ENCODE measurements at places on chromosomes 2 and 18.

GRCh38 chr2:177287814-177288213 lies 23.3 kb upstream of the NFE2L2 start:
- no peak for DNase-seq

DNA sequence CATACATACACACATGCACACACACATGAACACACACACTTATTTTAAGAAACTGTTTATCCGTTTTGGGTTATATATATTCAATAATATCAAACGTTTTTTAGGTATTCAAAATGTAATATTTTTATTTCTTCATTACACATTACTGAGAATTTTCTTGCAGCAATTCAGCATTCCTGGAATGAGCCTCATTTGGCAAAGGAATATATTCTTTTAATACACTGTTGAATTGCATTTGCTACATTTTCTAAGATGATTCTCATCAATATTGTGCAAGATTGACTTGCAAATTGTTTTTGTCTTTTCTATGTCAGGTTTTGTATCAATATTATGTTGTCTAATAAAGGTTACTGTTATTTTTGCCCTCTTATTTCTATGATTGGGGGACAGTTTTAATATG lies 276.1 kb upstream of the CYP26B1 start:
- no peak for DNase-seq

DNA sequence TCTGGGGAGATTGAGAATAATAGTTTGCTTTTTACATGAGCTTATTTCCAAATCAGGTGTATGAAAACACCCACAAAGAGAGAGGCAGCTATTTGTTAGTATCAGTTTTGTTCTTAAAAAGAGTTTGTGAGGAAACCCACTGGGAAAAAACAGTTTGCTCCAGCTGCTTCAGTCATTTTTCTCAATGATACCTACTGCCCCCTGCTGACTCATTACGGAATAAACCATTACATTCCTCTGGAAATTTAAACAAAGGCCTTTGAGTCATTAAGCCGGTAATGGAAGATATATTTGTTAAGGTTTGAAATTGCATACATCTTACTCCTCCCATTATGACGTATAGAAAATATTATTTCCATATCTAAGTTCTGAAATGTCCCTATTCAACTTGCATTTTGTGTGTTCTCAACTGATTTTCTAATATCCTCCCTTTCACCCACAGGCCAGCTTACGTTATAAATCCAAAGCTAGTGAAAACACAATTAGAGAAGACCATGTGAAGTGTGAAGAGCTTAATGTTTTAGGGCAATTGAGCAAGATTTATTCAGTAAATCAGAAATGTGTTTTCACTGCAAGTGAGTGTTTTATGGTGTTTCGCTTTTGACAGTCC lies 761.6 kb downstream of the DSC3 start:
- DNase-seq: no peak

DNA sequence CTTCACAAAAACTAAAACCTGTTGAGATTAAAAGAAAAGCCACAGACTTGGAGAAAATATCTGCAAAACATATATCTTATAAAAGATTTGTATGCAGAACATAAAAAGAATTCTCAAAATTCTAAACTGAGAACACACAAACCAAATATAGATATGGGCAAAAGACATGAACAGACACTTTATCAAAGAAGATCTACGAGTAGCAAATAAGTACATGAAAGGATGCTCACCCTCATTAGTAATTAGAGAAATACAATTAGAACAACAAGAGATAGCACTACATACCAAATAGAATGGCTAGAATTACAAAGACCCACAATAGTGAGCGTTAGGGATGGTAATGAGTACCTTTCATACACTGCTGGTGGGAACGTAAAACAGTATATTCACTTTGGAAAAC lies 63.9 kb upstream of the ZNF397 start:
- DNase-seq: no peak

GRCh38 chr18:3130344-3130743 lies 89.4 kb downstream of the MYOM1 start:
- no peak for DNase-seq

DNA sequence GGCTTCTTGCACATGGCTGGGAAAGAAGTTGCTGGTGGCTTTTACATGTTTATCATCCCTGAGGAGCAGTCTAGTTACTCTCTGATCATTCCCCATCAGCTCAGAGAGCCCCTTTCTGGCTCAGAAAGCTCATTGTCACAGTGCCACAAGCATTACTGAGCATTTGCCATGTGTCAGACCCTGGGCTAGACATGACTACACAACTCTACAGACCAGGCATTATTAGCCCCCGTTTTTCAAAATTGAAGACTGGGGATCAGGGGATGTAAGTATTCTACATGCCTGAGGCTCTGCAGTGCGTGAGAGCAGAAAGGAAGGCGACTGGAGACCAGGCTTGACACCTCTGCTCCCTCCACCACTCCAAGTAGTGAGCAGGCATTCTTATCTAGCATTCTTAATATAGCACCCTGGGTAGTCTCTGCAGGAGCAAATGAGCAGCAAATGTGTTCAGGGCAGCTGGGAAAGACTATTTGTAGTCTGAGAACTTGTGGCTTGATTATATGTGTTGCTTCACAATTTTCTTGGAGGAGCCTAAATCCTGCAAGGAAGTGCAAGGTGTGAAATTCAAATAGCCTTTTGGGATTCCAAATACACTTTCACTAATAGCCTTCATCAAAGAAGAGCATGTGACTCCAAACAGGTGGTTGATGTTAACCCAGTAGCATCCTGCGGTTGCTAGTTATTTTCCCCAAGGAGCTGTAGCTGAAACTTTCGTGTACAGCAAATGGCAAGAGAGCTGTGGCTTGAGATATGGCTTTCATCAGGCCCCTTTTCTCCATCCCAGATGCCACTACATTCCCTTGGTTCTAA lies 143.2 kb downstream of the DDX1 start:
- DNase-seq: no peak

GRCh38 chr2:36487947-36488346 lies 110.0 kb downstream of the FEZ2 start:
- DNase-seq: no peak

DNA sequence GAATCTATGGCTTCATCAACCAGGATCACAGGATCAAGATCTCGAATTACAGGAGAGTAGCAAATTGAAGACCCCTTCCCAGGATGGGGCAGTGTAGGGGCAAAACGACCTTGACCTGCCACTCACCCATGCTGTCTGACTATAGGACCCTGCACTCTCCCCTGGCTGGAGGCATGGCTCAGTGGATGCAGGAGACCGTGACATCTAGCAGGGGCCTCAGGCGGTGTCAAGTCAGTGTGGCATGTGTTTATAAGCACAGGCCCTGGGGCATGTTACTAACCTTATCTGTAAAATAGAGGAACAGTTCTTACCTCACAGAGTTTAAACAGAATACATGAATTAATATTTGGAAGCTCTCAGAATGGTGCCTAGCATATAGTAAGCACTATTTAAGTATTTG lies 3.5 kb downstream of the HAAO start:
- no peak for DNase-seq

GRCh38 chr2:218216336-218216673 lies 684 bp upstream of the ARPC2 start:
- DNase-seq: no peak

DNA sequence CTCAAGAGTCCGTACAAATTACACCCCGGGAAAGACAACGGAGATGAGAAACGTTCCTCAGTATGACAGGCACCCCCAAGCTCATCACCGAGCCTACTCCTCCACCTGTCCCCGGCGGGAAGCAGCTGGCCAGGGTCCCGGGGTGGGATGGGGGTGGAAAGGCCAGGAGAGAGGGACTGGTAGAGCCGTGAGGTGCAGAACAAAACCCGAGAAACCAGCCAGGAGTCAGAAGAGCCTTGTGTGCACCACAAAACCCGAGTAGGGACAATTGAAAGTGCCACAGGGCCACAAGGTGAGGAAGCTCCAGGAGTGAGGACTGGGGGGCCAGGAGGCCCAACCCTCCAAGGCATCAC lies 75.5 kb upstream of the SALL3 start:
- DNase-seq: no peak

DNA sequence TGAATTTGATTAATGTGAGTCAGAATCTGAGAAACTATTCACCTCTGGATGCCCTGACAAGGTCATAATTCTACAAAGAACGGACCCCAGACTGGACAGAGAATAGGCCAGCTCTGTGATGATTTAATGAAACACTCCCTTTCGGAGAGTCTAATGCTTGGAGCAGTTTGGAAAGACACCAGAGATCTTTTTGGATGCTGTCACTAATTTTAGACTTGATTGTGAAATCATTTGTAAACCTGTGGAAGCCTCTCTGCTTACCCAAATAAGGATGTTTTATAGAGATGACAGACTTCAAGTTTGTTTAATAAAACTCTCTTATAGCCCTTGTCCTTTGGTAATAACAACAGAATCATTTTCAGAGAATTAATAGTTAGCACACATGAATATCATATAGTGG lies 83.5 kb downstream of the MYL12B start:
- no peak for DNase-seq

DNA sequence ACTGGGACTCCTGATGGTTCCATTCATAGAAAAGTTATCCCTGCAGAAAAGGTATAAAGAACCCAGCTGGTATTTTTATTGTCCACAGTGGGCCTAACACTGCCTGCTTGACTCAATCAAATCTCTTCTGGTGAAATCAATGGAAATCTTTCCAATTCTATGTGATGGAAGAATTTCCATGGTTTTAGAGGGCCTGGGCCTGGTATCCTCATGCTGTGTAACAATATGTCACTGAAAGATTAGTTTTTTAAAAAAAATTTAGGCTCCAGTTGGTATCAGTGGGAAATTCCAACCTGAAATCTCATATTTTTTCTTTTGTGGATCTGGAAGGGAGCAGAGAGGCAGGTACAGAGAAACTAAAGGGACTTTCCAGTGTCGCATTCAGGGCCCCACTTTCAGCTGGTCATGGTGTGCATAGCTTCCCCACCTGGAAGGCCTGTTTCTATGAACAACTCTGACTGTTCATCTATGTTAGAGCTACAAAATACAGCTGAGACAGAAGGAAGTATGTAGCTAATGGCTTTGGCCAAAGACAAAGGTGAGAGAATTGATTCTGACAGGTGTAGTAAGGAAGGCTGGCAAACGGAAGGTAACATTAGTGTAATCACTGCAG lies 20.9 kb downstream of the NEB start:
- DNase-seq: no peak

GRCh38 chr2:208929894-208930427 lies 493.9 kb upstream of the MAP2 start:
- no peak for DNase-seq

- no peak for DNase-seq
These were observed 95.5 kb downstream of the LTBP1 start for GRCh38 chr2:33042265-33042664.

GRCh38 chr18:36424741-36425142 lies 127.2 kb downstream of the FHOD3 start:
- DNase-seq: no peak

GRCh38 chr2:237698358-237698694 lies 70.9 kb downstream of the LRRFIP1 start:
- no peak for DNase-seq

- no peak for DNase-seq
These were observed 124.7 kb downstream of the PDE1A start for GRCh38 chr2:182302174-182302573.

DNA sequence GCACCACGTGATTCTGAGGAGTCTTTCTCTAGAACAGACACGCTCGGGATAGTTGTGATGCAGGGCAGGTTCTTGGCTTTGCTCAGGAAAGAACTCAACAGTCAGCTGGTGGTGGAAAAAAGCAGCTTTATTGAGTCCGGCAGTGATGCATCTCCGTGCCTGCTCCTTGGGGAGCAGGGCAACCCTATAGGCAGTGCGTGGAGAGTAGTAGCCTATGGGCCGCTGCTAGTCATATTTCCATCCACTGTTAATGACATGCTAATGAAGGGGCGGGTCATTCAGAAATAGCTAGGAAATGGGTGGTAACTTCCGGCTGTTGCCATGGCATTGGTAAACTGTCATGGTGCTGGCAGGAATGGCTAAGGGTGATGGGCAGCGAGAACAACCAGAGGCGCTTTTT lies 11.6 kb upstream of the ACKR3 start:
- DNase-seq: no peak

DNA sequence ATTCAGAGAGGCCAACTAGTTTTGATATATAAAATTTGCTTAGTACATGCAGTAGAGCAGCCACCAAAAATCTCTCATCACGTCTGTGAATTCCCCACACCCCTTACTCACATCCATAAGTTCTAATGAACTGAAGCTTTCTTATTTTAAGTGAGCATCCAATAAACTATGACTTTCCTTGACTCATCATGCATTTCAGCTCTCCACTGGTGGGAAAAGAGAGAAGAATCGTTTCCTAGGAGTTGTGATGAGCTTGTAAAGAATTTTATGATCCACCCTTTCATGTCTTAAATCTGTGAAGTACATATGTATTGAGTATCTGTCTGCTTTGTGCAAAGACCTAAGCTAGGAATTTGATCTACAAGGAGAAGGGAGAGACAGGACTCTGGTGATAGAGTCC lies 428.6 kb downstream of the SETBP1 start:
- no peak for DNase-seq

- DNase-seq: no peak
These were observed 692 bp upstream of the WNT6 start for GRCh38 chr2:218858671-218859555.

DNA sequence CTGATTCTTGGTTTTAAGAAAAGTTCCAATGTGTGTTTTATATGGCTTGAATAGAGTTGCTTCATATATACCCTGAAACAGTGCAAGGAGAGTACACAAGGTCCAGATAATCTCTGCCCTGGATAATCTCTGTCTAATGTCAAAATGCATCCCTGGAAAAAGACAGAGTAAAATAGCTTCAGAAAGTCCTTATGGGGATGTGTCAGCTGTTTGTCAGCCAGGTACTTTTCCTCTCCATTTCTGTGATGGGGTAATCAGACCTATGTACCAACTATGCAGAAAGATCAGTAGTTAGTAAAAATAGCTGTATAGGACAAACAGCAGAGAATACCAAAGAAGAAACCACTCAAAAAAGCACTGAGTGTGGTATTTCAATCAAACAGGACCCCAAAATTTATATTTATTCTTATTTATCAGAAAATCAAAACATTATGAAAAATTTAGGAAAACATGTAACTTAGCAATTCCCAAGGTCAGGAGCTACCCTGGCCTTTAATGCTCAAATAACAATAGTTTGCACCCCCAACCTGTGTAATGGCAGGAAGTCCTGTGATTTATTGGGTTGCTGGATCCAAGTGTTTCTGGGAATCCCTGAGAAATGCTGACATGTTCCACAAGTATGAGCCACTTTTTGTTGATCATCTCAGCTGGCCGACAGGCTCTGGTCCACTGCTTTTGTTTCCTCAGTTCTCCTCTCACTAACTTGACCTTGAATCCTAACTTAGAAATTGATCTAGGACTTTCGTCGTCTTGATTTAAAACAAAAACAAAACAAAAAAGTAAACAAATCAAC lies 69.6 kb downstream of the MDH1 start:
- no peak for DNase-seq

DNA sequence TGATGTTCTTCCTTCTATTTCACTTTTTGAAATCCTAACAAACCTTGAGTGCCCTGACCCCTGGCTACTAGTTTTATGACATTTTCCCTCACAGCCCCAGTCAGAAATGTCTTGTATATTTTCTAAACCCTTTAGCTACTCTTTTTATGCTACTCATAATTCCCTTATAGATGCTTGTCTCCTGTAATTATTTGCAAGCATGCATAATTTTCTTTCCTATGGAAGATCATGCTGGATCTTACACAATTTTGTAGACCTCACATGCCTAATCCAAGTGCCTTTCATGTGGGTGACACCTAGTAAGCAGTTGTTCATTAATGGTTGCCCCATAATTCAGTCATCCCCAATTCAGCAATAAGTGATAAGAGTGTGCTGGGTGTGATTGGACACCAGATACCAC lies 6.9 kb downstream of the GPD2 start:
- no peak for DNase-seq
